ENCODE measurements at places on chromosomes 2 and 18.

GRCh38 chr18:12328179-12328823 is 20.3 kb downstream of the TUBB6 start:
- DNase-seq = no peak

GRCh38 chr2:218387369-218388194 is 5.5 kb downstream of the SLC11A1 start:
- DNase-seq = peak; percentile 40

GRCh38 chr18:28359176-28359575 is 182.2 kb upstream of the CDH2 start:
- DNase-seq = no peak

- DNase-seq = no peak
These were observed 33.7 kb upstream of the MBOAT2 start for GRCh38 chr2:9037166-9037565.

DNA sequence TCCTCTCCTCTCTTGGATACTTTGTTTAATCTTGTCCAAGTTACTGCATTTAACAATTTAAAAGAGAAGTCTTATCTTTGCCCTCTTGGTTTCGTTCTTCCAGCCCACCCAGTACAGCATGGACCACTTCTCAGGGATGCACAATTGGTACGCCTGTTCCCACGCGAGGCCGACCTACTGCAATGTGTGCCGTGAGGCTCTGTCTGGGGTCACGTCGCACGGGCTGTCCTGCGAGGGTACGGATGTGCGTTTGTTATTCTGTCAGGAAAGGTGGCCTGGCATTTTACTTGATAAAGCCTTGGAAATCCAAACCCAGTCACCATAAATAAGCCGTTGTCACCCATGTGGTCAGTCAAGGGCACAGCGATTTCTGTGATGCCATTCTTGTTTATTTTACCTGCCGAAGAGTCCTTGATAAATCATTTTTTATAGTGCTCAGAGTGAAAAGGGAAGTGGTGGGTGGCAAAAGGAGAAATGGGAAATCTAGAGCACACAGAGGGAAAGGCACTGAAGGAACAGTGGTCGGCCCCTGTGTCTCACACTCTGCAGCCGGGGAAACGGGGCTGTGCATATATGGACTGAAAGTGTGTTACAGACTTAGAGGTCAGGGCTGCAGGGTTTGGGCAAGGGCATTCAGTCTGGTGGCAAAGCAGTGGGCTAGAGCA is 80.5 kb downstream of the DGKD start:
- DNase-seq = no peak

DNA sequence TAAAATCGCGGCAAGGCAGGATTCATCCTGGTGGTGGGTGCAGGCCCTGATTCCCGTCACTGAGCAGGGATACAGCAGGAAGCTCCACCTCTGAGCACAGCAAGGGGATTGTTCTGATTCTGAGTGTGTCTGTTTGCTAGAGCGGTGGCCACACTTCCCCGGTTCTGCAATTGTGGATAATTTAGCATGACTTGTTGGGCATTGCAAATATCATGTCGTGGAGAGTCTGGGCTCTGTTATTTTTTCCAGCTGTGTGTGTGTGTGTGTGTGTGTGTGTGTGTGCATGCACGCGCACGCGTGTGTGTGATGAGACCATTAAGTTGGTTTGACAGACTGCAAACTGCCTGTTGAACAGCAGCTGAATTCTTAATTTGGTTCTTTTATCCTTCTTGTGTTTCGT is 4.1 kb upstream of the TMEM18 start:
- no peak for DNase-seq

DNA sequence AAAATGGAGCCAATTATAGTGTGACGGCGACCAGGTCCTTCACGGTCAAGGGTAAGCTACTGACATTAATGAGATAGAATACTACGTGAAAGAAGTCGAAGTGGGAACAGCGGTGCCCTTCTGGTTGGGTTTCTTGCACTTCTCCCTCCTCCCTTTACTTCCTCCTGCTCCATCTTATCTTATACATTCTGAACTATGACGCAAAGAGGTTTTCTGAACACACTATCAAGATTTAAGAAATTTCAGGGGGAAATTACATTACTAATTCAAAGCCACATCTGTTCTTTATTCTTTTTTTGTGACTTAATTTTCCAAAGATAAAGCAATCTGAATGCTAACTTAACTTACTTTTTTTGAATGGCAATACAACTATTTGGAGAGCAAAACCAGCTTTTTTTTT is 14.8 kb upstream of the IL18R1 start:
- DNase-seq = no peak

DNA sequence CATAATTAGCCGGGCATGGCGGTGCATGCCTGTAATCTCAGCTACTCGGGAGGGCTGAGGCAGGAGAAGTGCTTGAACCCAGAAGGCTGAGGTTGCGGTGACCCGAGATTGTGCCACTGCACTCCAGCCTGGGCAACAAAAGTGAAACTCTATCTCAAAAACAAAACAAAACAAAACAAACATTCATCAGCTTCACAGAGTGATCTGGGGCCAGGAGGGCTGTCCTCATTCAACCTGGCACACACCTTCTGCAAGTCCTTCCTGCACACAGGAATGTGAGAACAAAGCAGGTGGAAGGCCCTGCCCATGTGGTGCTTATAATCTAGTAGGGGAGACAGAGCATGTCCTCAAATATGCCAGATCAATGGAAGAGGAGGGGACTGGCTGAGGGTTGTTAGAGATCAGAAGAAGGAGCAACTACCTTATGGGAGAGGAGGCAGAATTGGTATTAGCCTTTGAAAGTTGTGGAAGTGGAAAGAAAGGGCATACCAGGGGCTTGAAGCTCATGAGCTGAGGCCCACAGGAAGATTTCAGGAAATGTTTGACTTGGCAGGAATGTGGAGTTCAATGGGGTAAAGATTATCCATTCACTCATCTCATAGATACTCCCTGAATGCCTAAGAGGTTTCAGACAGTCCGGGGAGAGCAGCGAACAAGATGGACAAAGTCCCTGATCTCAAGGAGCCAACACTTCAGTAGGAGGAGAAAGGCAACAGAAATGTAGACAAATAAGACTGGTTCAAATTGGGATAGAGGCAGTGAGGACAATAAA is 155.3 kb upstream of the SIX3 start:
- no peak for DNase-seq

GRCh38 chr2:123101434-123101833 is 923.7 kb upstream of the CNTNAP5 start:
- no peak for DNase-seq

DNA sequence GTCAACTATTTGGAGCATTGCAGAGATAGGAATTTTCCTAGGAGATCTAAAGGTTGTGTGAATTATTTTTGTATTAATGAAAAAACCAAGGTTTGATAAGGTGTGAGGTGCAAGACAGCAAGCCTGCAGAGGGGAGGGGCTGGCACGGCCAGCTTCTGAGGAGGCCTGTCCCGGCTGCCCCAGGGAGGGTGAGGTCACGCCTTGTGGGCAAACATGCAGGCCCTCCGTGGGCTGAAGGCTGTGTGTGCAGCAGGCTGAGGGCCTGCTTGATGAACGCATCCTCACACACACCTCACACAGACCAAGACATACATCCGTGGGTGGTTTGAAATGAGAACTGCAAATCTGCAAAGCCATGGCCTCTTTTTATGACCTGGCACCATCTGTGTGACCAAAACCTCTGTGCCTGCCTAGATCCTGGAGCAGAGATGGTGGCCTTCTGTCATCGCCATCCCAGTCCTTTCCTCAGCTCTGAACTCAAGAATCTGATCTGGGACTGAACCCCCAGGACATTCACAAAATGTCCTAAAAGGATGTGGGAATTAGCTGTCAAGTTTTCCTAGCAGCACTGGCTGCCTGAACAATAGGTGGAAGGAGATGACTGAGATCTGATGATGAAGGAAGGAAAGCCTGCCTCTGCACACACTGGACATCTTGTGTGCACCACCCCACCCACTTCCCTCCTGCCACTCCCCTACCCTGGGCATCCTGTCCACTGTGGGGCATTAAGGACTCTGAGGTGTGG is 102.4 kb upstream of the MGAT4A start:
- DNase-seq = no peak

GRCh38 chr2:200263279-200263678 is 43.2 kb upstream of the SPATS2L start:
- no peak for DNase-seq

- DNase-seq = no peak
These were observed 113.7 kb upstream of the SPRED2 start for GRCh38 chr2:65545837-65546805.

GRCh38 chr2:114698520-114698919 is 256.1 kb downstream of the DPP10 start:
- DNase-seq = no peak

GRCh38 chr2:177771191-177771590 is 301.4 kb downstream of the PDE11A start:
- no peak for DNase-seq

DNA sequence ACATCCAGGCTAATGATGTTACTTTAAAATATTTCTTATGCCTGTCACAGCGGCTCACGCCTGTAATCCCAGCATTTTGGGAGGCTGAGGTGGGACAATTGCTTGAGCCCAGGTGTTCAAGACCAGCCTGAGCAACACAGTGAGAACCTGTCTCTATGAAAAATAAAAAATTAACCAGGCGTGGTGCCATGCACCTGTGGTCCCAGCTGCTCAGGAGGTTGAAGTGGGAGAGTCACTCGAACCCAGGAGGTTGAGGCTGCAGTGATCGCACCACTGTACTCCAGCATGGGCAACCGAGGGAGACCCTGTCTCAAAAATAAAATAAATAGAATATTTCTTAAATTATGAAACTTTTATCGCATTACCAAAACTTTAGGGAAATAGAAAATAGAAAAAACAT is 28.1 kb upstream of the ACTR3 start:
- no peak for DNase-seq

DNA sequence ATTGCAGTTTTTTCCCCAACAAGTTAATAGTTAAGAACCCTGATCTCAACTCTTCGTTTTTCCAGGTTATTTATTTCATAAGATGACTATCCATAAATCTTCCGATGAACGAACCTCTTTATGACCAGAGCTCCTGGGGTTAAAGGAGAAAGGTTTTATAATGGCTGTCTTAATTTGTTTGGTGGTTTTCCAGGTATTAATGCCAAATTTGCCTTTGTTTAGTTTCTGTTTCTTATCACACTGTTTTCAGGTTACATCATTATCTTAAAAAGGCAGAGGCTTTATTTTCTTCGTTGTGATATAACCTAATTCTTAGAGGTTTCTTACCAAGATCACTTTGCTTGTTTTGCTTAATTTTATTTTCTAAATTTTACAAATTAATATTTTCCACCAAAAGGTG is 10.1 kb downstream of the ZNF638 start:
- no peak for DNase-seq

DNA sequence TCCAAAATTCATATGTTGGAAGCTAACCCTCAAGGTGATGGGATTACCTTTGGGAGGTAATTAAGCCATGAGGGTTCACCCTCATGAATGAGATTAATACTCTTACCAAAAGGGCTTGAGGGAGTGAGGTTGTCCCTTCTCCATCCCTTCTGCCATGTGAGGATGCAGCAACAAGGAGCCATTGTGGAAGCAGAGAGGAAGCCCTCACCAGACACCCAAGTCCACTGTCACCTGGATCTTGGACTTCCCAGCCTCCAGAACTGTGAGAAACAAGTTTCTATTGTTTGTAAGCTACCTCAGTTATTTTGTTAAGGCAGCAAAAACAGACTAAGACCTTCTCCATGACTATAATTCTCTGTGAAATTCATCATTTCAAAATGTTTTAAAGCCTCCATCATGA is 125.7 kb downstream of the FAM124B start:
- DNase-seq = no peak

DNA sequence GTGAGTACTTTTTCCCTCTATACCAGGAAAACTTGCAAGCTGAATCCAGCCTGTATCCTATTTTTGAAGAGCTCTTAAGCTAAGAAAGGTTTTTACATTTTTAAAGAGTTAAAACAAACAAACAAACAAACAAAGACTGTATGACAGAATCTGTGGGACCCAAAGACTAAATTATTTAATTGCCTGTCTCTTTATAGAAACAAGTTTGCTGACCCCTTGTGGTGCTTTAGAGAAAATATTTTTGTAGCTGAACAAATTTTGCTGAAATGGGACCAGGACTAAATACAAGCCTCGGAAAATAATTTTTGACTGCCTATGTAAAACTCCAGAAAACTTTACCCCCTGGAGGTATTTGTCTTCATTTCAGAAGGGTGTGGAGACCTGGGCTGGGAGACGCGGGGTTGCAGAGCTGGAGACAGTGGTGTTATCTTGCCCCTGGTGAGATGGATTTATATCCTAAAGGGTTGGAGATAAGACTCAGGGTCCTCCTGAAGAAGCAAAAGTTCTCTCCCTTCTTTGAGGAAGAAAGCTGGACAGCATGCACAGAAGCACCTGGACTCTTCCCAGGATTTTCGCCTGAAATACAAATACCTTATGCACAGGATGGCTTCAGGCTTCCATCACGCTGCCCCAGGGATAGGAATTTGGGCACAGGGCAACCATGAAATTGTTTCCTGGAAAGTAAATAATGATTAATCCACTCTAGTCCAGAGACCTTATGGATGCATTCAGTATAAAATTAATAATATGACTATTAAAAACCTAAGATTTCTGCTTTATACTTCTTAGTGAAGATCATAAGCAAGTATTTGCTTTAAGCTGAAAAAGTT is 54.3 kb downstream of the TMX3 start:
- DNase-seq = peak; percentile 59
